ENCODE measurements at places on chromosomes 2 and 18.

DNA sequence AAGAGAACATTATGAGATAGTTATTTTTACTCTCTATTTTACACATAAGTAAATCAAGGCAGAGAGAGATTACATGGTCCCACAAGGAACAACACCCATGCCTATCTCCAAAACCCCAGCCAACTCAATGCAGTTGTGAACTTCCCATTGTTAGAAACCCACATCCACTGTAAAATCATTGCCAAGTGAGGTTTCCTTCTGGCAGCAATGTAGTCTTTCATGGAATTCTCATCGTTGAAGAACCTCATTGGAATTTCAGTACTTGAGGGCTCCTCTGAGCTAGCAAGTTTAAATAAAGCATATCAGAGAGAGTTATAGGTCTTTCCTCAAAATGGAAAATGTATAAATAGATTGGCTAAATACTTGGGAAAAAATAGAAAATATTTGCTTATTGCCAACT, 105.2 kb downstream of the RAD51AP2 start:
- no peak for DNase-seq

DNA sequence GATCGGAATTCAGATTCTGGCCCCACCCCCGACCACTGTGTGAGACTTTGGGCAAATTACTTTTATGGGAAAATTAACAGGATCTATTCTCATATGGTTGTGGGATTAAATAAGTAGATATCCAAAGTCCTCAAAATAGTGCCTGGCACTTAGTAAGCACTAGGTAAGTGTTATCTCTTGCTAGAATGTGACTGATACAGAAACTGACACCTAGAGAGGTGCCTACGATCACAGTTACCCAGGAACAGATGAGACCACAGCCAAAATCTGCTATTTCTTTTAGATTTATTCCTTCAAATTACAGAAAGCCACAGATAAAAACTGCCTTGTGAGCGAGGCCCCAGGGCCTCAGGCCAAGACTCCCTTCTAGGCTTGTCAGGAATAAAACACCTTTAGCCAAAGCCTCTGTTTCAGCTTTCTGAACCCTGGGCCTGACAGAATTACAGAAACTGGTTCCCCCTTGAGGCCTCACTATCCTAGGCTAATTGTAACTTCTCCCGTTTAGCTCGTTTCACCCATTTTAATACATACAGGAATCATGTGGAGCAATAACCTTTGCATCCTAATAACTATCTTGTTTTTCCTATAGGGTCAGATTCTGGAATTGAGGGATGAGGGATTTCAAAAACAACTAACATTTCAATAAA, 22.3 kb upstream of the CHMP1B start:
- DNase-seq, result no peak

DNA sequence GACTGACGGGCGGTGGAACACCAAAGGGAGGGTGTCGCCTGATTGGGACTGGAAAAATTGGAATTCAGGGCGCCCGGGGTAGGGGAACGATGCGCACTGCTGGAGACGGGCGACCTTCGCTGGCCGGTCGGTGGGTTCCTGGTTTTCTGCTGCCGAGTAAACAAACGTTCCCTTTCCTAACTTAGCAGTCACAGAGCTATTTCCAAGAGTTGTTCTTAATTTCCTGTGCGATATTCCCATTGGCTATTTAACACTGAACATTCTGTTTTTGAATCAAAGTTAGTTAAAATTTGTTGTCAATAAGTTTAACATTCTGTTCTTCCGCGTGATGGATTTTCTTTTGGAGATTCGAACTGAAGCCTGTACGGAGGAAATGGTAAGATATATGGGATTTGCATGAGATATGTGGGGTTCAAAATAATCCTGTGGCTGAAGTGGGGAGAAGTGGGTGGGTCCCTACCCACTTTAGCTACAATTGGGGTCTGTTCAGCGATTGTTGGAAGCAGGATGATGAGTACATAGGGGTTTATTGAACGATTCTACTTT, 862 bp downstream of the C18orf54 start:
- DNase-seq, result peak; percentile 2

DNA sequence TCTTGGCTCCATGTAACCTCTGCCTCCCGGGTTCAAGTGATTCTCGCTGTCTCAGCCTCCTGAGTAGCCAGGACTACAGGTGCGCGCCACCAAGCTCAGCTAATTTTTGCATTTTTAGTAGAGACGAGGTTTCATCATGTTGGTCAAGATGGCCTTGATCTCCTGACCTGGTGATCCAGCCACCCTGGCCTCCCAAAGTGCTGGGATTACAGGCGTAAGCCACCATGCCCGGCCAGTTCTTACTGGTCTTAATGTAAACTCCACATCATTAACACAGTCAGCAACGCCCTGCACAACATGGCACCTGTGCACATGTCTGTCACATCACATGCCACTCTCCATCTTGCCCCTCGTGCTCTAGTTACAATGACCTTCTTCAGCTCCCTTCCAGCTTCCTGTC, 5.8 kb upstream of the KIF3C start:
- no peak for DNase-seq

DNA sequence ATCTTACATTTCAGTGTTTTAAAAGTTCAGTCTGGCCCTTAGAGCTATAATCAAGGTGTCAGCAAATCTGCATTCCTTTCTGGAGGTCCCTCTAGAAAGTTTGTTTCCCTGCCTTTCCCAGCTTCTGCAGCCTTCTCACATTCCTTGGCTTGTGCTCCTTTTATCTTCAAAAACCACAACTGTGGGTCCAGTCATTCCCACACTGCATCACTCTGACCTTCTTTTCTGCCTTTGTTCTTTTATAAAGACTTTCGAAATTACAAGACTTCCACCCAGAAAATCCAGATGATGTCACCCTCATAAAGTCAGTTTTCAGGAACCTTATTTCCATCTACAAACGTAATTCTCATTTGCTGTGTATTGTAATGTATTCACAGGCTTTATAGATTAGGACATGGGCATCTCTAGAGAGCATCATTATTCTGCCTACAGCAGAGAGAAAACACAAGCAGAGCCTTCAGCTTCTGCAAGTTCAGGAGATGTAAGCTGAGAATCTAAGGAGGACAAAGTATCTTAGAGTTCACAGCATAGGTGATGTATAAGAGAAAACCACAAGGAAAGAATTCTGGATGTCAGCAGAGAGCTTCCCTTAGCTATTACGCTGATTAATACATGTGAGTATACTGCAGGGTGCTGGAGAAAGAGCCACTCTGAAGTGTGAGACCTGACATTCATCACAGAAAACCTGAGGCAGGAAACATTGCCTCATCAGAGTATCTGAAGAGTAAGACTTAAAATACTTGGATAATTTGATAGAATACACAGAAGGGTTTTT, 1100.2 kb downstream of the CBLN2 start:
- DNase-seq, result no peak

GRCh38 chr2:234335661-234336228, 161.1 kb downstream of the ARL4C start:
- DNase-seq, result peak; percentile 38

DNA sequence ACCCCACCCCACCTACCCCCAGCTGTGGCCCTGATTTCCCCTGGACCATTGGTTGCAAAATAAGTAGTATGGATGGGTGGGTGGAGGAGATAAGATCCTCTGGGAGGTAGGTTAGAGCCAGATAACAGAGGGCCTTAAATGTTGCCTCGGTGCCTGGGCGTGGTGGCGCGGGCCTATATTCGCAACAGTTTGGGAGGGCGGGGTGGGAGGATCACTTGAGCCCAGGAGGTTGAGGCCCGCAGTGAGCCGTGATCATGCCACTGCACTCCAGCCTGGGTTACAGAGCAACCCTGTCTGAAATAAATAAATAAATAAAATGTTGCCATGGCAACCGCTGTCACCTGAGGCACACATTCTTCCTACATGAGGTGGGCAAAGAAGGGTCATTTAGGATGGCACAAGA, 103.3 kb upstream of the GATA6 start:
- DNase-seq, result no peak

DNA sequence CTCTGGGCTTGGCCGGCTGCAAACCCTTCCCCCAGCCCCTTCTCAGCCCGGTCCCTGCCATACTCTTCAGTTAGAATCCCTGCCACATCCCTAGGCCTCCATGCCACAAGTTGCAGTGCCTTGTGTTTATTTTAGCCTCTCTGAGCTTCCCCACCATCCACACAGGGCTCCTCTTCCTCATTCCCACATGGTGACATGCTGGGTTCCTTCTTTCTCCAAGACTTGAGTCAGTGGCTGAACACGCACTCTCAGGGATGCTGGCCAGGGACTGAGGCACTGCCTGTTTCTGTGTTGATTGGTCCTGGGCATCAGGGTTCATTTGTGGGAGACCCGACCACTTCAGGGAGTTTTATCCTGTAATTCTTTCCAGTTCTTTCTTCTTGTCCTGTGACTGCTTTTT, 56.3 kb downstream of the KCNS3 start:
- DNase-seq, result no peak

DNA sequence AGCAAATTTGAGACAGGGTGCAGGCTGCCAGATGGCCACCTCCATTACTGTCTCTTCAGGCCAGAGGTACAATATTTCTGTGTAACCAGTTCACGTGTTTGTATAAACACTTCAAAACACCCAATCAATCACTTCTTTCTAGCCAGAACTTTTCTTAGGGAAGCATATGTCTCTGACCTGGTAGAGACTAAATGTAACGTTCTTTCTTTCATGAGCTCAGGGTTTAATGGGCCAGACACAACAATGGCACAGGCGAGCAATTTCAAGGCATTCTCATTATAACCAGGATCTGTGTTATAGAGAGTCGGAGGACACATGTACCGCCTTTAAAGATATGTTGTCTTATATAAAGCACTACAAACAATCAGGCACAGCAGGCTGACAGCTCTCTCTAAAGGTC, 1846.4 kb upstream of the PIK3C3 start:
- DNase-seq, result no peak

DNA sequence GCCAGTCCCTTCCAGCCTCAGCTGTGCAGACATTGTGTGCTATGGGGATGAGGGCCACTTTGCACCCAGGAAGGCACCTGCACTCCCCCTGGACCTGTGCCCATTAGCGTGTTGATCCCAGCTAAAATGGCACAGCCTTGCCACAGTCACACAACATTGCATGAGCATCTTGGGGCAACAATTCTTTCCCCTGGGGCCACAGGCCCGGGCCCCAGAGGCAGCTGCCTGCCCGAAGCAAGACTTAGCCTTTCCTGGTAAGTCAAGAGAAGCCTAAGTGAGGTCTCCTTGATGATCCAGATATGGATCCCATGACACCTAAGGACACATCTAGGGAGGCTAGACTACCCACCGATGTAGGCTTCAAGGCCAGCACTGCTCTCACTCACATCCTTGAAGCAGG, 202.1 kb downstream of the BCL11A start:
- DNase-seq, result no peak

GRCh38 chr2:183898641-183899040, 699.7 kb upstream of the ZNF804A start:
- no peak for DNase-seq
